NCI-H2081 treated with DMSO at 0.1 percent for 48 hours (cell line): ENCODE measurements at places on chromosomes 16 and 17.
A peak's percentile ranks its signal among the peaks of the same experiment; 100 is the strongest.

- no peak for DNase-seq
Measured at GRCh38 chr17:850851-851763, 69.0 kb downstream of the MRM3 start.

- DNase-seq, result no peak
Measured at GRCh38 chr17:17362540-17362930, 59.4 kb downstream of the NT5M start.

- no peak for DNase-seq
Measured at GRCh38 chr17:74960570-74961342, 11.8 kb downstream of the HID1 start.

- no peak for DNase-seq
Measured at GRCh38 chr17:32298721-32299579, 33.3 kb downstream of the RHBDL3 start.

GRCh38 chr16:49681217-49681883 is 174.6 kb downstream of the ZNF423 start:
- no peak for DNase-seq

DNA sequence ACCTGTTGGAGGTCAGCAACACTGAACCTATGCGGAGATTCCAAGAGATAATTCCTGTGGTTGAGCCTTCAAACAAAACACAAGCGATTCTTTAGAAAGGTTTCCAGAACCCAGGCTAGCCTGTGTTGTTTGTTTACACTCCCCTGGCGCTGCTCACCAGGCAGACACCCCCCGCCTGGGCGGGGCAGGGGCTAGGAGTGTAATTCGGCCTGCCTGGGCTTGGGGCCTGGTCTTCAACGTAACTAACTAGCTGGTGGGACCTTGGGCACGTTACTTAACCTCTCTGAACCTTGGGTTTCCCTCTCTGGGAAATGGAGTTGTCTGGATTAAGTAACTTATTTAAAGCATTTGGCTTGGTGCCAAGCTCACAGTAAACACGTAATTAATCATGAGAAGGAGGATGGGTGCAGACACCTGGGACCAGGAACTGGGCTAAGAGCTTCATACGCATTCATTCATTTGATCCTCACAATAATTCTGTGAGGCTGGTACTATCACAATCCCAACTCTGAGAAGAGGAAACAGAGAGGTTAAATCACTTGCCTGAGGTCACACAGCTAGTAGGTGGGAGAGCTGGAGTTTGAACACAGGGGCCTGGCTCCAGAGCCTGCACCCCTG is 7.6 kb upstream of the ARHGAP27 start:
- DNase-seq, result no peak

GRCh38 chr16:23378256-23378655 is 74.7 kb downstream of the COG7 start:
- DNase-seq, result no peak

GRCh38 chr17:70298929-70299531 is 129.7 kb downstream of the KCNJ2 start:
- no peak for DNase-seq

GRCh38 chr17:10646392-10646990 is 10.6 kb downstream of the MYH3 start:
- DNase-seq, result peak; percentile 2

DNA sequence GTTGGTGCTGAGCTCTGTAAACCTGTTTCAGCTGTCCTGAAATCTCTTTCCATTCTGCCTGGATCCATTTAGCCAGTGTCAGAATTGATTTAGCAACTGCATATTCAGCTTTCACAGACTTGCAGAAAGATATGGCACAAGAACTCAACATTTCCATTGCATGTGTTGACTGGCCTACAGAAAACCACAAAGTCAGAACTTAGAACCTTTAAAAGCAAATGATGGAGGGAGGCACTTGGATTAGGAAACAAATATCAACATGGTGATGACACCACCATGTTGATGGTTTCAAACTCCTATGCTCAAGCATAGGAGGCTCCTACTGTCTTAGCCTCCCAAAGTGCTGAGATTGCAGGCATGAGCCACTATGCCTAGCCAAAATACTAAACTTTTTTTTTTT is 52.3 kb upstream of the ARL6IP1 start:
- DNase-seq, result no peak

- DNase-seq, result no peak
Measured at GRCh38 chr16:6684076-6684673, 648.5 kb upstream of the RBFOX1 start.

GRCh38 chr16:77784441-77785372 is 3.7 kb upstream of the VAT1L start:
- no peak for DNase-seq

DNA sequence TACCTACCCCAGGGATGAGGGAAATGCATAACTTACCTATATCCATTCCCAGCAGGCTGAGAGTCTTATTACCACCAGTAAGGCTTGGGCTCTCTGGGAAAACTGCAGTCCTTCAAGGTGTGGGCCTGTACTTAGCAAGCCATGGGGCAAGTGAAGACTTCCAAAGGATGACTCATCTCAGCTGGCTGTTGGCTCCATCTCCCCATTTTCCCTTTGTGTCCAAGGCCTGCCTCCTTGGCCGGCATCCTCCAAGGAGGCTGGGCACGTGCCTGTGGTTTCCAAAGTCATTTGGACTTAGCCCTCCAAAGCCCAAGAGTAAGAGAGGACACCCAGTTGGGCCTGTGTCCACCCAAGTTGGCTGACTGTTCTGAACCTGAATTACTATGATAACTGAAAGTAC is 89.8 kb downstream of the TMEM100 start:
- DNase-seq, result no peak

DNA sequence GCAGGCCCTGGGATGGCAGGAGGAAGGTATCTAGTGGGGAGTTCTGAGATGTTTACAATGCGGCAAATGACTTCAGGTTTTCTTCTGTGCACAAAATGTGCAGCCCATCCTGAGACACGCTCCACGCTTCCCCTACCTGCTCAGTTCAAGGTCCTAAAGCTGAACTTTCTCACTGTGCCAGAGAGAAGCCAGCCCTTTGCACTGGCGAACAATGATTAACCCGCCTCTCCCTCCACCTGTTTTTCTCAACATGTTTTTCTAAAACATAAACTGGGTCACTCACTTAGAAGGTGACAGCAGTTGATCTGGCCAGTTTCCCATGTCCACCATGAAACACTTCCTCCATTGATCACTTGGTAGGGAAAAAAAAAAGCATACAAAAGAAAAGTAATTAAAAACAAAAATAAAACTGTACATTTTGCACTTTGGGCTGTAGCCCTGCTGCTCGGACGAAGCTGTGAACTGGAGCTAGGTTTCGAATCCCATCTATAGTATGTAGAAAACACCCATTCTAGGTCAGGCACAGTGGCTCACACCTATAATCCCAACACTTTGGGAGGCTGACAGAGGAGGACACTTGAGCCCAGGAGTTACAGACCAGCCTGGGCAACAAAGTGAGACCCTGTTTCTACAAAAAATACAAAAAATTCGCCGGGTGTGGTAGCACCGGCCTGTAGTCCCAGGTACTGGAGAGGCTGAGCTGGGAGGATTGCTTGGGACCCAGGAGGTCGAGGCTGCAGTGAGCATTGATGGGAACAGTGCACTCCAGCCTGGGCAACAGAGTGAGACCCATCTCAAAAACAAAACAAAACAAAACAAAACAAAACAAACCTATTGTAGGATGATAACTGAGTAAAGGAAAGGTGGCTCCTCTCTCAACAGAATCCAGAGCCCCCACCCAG is 6.1 kb upstream of the G6PC1 start:
- DNase-seq, result no peak

- no peak for DNase-seq
Measured at GRCh38 chr16:14345512-14346115, 274.5 kb downstream of the MRTFB start.

- no peak for DNase-seq
Measured at GRCh38 chr16:72072514-72073342, 9.7 kb downstream of the HPR start.

GRCh38 chr17:19876529-19877161 is 8.9 kb upstream of the ULK2 start:
- DNase-seq, result no peak

DNA sequence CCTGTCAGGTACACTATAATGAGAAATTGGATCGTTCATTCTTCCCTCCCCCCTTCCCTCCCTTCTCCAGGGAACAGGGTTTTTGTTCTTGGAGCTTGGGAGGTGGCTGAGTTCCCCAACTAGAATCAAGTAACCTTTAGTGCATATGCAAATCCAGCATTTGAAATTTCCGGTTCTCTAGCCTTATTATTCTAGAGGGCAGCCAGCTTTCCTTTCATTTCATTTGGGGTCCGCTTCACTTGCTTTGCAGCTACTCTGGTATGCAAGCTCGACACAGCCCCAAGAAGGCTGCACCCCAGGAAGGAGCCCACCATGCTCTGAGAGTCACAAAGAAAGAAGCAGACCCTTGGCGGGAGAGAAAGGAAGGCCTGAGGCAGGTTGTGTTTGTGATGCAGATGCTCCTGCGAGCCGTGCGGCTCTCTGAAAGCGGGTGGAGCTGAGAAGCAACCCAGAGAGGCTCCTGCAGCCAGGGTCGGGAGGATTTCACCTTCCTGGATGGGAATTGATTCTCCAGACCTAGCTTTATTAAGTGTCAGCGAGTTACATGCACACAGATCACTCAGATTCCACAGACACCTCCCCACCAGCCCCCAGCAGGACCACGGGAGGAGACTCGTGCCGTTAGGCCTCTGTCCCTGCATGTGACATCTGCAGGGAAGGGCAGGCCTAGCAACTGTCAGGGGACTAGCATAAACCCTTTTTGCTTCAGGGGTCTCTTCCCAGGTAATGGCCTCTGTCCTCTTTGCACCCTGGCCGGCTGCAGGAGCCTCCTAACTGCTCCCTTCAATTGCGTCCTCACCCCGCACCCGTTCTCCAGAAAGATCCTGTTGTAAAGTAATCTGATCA is 34.5 kb downstream of the PMM2 start:
- DNase-seq, result no peak

DNA sequence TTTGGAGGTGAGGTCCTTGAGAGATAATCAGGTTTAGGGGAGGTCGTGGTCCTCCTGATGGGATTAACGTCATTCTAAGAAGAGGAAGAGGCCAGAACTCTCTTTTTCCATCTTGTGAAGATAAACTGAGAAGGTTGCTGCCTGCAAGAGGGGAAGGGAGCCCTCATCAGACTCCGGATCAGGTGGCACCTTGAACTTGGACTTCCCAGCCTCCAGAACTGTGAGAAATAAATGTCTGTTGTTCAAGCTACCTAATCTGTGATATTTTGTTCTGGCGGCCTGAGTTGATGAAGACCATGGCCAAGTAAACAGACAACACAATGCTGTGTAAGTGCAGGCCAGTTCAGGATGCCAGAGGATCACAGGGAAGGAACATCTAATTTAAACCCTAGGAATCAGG is 10.9 kb upstream of the PRKCB start:
- DNase-seq, result no peak

DNA sequence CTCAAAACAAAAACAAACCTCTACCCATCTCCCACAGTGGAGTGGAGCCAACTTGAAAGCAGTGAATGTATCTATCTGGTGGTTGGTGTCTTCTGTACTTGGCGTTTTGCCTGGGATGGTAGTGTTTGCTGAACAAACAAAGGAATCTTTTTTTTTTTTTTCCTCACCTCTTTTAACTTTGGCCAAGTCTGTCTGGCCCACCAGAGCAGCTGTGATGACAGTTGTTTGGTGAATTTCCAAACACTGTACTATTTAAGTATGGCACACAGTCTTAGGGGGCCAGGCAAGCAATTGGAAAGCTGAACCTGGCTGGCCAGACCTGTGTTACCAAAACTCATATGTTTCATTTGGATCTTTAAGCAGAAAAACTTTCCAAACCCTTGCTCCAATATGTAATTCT is 101.8 kb upstream of the CDH13 start:
- no peak for DNase-seq

DNA sequence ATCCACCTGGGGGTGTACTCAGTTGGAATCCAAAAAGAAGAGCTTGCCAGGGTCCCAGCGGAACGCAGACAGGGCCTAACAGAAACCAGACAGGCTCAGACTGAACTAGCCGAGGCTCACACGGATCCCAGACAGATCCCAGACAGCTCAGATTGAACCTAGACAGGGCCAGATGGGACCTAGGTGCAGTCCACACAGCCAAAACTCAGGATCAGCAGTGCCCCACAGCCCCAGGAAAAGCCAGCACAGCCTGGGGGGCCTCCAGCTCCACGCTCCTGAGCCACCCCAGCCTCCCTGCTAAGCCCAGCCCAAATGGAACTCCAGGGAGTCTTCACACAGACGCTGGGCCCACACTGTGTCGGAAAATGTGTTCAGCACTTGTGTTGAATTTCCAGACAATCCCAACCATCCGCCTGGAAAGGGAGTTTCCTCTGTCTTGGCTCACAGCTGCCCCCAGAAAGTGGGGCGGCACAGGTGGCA is 7.5 kb downstream of the STX1B start:
- no peak for DNase-seq

DNA sequence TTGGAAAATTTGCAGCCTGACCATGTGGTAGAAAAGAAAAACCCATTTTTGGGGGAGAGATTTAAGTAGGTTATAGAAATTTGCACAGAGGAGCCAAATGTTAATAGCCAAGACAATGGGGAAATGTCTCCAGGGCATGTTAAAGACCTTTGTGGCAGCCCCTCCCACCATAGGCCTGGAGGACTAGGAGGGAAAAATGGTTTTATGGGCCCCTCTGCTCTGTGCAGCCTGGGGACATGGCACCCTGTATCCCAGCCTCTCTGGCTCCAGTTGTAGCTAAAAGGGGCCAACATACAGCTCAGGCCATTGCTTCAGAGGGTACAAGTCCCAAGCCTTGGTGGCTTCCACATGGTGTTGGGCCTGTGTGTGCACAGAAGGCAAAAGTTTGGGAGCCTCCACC is 245.9 kb upstream of the AXIN2 start:
- no peak for DNase-seq

- DNase-seq, result no peak
Measured at GRCh38 chr17:42618442-42619150, 9.1 kb downstream of the TUBG1 start.

DNA sequence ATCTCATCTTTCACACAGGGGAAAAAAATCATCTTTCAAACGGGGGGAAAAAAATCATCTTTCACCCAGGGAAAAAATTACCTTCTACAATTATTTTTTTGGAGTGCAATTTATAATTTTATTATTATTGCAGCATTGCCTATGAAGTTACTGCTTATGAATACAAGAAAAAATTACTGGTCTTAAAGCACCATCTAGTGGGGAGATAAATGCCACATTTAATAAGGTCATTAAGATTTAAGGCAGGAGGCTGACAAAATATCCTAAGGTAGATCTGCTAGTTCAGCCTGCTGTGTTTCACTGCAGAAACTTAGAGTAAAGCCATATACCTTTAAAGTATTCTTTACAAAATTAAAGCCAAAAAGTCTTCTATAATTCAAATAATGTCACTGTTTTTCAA is 13.7 kb downstream of the SHCBP1 start:
- no peak for DNase-seq

DNA sequence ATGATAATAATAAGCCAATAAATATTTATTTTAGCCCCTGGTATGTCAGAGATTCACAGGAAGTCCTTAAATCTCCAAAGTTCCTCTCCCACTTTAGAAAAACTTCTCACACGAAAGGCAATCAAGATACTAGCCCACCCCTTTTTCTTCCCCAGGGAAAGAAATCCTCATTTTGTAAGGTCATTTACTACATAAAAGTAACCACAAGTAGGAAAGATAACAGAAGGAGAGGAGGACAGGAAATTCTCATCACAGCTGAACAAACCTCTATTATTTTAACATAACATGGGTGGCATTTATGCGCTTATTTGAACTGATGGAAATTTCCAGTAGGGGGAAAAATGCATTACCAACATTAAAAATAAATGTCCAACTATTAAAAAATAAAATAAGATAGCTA is 3.4 kb downstream of the FAM222B start:
- DNase-seq, result no peak

GRCh38 chr17:66737524-66737923 is 97.4 kb upstream of the CACNG5 start:
- DNase-seq, result no peak
